ENCODE measurements at places on chromosomes 16 and 17.

DNA sequence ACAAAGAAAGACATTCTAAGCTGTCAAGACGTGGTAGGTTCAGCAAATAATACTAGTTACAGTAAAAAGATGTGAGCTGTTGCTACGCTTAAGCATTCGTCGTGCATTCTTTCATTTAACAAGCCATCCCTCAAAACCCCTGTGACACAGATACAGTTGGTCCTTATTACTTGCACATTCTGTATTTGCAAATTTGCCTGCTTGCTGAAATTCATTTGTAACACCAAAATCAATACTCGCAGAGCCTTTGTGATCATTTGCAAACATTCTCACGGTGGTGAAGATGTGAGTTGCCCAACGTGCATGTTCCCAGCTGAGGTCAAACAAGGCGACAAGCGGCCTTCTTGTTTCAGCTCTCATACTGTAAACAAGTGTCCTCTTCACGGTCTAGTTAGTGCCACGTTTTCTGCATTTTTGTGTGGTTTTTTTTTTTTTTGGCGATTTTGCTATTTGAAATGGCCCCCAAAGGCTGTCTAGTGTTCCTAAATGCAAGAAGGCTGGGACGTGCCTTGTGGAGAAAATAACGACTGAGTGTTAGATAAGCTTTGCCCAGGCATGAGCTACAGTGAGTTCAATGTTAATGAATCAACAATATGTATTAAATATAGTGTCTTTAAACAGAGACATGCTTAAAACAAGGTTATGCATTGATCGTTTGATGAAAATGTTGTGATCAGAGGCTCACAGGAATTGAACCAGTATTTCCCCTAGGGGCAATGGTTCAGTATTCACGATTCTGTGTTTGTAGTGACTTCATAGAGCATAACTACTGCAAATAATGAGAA lies 84.1 kb downstream of the RAB11FIP4 start:
- DNase-seq: no peak

GRCh38 chr17:42027590-42027889 lies 7.7 kb downstream of the NKIRAS2 start:
- no peak for DNase-seq

GRCh38 chr16:11530171-11530940 lies 56.4 kb downstream of the LITAF start:
- no peak for DNase-seq

DNA sequence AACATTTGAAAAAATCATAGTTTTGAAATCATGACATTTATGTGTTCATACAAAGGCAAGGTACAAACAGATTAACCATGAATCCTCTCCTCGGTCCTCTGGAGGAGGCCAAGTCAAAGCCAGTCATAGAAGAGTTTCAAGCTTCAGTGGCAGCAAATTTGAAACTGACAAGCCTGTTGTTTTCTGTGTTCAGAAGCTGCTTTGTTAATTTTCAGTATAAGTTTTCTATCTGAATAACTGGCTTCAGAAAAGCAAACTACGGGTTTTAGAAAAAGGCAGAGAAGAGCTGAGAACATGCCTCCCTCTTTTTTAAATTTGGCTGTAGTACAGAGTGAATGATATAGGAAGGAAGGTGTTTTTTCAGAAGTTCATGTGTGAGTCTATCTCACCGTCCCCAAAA lies 79.6 kb upstream of the CLEC18B start:
- no peak for DNase-seq

GRCh38 chr16:64167936-64168335 lies 953.9 kb downstream of the CDH11 start:
- no peak for DNase-seq

DNA sequence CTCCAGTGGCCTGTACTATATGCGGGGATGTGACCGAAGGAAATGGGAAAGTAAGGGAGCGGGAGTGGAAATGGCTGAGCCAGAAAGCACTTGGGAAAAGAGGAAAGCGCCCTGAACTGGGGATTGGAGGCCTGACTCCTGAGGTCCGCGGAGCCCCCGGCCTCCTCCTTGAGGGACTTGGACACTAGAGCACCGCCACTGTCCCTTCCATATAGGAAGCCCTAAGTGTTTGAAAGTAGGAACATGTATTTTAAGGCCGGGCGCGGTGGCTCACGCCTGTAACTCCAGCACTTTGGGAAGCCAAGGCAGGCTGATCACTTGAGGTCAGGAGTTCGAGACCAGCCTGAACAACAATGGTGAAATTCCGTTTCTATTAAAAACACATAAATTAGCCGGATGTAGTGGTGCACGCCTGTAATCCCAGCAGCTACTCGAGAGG lies 530 bp upstream of the ZDHHC7 start:
- DNase-seq: no peak

DNA sequence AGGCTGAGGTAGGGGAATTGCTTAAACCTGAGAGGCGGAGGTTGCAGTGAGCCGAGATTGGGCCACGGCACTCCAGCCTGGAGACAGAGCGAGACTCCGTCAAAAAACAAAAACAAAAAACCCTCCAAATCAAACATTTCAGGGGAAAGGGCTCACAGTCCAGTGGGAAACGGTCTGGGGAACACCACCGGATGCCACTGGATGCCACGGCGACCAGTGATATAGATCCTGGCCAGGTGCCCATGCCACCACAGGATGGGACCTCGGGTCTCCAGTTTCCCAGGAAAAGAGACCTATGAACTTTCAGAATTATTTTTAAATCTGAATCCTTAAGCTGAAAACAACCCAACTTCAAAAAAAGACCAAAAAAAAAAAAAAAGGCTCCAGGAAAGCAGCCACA lies 12.3 kb downstream of the CEP131 start:
- no peak for DNase-seq

GRCh38 chr16:21991621-21992020 lies 9.3 kb downstream of the PDZD9 start:
- no peak for DNase-seq

DNA sequence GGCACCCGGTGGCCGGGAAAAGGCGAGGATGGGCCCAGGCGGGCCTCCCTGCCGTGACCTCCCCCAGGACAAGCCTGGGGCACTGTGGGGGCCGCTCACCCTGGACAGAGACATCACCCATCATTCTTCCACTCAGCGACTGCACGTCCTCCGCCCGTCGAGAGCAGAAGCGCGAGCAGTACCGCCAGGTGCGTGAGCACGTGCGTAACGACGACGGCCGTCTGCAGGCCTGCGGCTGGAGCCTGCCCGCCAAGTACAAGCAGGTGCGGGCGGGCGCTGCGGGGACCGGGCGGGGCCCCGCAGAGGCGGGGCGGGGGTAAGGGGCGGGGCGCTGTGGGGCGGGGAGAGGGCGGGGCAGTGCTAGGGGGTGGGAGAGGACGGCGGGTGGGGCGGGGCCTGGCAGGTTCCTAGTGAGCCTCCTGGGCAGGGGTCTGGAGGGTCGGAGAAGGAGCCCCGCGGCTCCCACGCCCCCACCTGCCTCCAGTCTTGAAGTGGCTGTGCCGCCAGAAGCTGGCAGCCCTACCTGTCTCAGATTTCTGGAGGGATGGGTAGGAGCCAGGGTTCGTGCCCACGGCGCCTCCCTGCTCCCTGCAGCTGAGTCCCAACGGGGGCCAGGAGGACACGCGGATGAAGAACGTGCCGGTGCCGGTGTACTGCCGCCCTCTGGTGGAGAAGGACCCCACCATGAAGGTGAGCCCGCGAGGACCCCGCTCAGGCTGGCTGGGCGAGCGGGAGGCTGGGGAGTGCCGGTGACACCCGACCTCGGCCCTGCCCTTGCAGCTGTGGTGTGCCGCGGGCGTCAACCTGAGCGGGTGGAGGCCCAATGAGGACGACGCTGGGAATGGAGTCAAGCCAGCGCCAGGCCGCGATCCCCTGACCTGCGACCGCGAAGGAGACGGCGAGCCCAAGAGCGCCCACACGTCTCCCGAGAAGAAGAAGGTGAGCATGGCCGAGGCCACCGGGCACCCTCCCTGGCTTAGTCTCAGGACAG lies 7.5 kb downstream of the NME3 start:
- no peak for DNase-seq

- peak; percentile 59 for DNase-seq
These were observed 519 bp downstream of the ST6GALNAC2 start for GRCh38 chr17:76585033-76585648.

DNA sequence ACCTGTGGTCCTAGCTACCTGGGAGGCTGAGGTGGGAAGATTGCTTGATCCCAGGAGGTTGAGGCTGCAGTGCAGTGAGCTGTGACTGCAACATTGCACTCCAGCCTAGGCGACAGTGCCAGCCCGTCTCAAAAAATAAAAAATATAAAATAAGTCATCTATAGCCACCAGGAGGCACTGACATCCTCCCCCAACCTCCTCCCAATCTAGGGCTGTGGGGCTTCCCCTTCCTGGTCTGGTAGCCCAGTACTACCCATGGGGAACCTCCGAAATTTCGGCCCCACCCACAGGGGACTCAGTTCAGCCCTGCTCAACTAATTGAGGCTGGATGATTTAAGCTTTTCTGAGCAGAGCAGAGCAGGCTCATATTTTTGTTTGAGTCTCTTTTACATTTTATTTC lies 3.2 kb downstream of the ZSCAN10 start:
- peak; percentile 94 for DNase-seq

DNA sequence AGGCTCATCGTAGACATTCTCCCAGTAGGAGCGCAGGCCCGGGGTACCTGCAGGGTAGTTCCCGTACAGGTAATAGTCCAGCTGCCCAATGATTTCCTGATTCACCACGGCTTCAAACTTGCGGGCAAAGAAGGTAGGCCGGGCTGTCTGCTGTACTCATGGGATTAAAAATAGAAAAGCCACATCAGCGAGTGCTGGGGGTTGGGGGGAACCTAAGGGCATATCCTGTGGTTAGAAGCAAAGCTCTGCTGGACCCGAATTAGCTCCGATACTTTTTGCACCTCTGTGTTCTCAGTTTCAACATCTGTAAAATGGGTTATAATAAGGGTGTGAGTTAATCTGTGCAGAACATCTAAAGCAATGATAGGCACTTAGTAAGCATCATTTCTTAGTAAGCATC lies 336.2 kb downstream of the XYLT1 start:
- DNase-seq: no peak

DNA sequence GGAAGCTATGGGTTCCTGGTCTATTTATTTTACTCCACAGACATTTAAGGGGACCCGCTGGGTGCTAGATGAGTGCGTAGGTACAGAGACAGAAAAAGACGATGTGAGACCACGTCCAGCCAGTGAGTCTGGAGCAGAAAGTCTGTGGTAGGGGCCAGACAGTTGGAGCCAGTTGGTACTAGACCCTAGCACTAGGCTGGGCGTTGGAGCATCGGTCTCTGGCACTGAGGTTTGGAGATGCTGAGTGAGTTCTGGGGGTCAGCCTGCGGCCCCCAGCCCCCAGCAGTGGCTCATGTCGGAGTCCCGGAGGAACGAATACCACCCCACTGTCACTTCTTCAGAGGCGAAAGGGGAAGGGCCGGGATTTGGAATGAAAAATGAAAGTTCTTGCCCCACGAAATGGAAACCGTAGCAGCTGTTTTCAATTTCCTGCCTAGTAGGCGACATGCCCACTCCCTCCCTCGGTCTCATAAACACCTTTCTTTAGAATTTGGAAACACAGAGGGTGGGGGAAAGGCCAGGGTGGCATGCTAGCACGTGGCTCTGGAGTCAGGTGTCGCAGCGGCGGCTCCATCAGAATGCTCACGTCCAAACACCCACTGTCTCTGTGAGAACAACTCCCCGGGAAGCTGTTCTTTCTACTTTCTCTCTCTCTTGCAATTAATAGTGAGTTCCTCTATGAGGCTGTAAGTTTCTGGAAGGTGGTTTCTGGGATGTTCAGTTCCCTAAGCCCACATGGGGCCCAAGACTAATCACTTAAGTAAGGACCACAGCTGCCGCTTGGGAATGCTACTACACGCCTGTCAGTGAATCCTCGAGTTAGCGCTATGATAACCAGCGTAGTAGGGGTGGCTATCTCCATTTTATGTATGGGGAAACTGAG lies 96.8 kb downstream of the IRF8 start:
- DNase-seq: peak; percentile 54

DNA sequence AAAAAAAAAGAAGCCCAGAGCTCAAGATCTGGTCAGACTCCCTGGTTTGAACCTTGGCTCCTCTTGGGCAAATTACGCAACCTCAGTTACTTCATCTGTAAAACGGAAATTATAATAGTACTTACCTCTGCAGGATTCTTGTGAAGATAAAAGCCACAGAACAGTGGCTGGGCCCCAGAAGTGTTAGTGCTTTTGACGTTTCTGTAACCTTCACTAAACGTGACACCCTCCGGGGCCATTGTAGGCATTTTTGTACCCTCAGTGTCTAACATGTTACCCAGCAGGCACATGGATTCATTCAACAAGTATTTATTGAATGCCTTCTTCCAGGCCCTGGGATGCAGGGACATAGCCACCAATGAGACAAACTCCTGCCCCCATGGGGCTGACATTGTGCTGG lies 58.0 kb downstream of the PITPNC1 start:
- peak; percentile 81 for DNase-seq
